ENCODE measurements at places on chromosomes 1 and 21.

DNA sequence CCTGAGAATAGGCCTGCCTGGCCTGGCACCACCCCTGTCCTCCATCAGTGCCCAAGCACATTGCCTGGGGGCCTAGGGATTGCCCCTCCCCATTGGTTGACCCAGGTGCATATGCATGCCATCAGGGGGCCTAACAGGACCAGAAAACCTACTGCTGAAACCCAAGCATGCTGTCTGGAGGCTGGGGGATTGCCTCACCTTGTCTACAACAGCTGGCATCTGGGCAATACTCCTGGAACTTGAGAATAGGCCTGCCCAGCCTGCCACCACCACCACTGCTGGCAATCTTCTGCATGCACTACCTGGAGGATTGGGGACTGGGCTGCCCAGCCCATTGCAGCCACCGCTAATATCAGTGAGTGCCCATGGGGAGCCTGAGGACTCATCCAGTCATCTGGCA, 56.1 kb upstream of the BCL10 start:
- no peak for DNase-seq

DNA sequence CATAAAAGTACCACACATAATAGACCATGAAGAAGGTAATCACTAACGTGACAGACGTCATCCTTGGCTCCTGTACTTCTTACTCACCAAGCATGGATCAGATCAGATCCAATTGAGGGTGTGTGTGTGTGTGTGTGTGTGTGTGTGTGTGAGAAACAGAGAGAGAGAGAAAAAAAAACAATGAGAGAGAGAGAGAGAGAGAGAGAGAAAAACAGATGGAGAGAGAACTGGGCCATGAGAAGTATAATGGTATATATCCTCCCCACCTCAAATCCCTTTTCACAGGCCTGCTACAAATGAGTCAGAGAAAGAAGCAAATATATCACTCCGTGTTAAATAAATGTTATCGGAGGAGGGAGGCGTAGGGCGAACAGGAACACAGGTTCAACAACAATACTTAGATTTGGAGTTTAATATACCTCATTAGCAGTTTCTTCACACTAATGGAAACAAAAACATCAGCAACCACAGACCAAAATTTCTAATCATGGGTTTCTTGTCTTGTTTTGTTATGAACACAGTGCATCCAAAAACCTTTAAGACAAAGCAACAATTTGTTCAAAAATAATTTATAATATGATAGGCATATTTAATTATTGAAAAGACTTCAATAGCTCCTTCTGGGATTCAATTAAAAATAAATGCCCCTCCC, 45.3 kb downstream of the TIAM1 start:
- DNase-seq = peak; percentile 11

DNA sequence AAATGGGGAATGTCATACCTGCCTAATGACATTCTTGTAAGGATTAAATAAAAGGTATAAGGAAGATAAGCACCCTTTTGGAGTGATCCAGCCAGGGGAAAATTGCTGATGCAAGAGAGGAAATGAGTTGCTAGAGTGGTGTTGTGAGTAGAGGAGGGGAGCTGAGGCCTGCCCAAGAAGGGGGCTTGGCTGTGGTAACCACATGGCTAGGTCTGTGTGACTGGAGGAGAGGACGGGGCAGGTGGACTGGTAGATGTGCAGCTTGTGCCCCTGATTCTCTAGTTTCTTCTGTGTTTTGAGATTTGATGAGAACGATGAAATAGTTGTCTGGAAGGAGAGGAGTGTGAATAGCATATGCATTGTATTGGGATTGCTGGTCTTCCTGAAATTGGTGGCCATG, 6.6 kb downstream of the TXLNA start:
- no peak for DNase-seq

DNA sequence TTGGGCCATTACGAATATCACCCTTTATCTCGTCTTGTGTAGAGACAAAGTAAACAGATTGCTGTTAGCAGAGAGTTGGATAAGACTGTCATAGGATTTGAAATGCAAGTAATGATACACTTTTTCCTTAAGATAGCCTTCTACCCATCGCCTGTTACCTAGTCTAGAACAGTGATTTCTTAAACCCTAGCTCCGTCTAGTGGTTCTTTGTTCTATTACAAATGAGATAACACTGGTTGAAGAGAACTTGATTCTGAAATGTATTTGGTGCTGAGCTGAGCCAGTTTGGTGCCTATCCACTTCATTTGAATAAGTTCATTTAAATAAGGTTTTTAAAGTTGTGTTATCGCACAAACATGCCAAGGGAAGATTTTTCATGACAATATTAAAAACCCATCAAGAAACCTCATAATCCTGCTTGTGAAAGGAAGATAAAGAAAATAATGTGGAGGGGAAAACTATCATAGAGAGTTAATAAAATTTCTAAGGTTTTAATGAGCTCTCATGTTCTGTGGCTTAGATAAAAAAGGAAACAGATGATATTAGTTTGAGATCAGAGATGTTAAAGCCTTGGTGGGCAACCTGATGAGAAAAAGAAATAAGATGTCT, 1.5 kb upstream of the KCNH1 start:
- DNase-seq = peak; percentile 44

GRCh38 chr1:5574641-5575040, 417.6 kb downstream of the NPHP4 start:
- DNase-seq = no peak

DNA sequence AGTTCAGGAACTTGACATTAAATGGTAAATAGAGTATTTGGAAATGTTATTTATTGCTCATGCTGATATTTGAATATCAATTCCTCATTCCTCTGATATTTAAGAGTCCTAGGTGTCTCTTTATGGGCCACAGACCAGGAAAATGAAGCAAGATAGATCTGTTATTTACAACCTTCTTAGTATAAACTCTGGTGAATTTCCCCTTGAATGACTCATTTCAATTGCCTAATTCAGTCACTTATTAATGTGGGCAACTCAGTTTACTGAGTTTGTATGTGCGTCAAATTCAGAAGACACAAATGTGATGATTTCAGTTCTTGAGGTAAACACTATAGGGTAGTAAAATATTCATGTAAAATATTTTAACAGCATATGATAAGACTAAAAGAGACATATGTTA, 1404.4 kb upstream of the PRMT6 start:
- no peak for DNase-seq

DNA sequence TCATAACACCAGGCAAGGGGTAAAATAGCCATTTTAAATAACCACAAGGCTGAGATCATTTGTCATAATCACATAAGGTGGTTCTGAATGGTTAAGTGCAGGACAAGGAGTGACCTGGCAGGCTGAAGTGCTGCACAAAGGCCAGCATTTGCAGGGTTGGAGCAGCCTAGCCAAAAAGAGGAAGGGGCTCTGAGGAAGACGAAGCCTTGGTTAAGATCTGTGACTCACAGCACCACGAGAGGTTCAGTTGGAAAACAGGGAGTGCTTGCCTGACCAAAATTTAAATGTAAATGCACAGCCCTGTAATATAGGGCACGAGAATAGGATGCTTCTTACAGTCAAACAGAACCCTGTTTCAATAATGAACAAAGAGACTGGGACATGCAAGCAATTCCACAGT, 12.1 kb downstream of the ATP5PF start:
- DNase-seq = no peak

GRCh38 chr1:150549496-150550221, 451 bp downstream of the ADAMTSL4 start:
- no peak for DNase-seq

- no peak for DNase-seq
Measured at GRCh38 chr1:219903353-219903871, 24.9 kb downstream of the SLC30A10 start.

- DNase-seq = no peak
Measured at GRCh38 chr1:55916907-55917306, 662.5 kb downstream of the PLPP3 start.

GRCh38 chr1:195637539-195637938, 970.7 kb downstream of the KCNT2 start:
- no peak for DNase-seq

DNA sequence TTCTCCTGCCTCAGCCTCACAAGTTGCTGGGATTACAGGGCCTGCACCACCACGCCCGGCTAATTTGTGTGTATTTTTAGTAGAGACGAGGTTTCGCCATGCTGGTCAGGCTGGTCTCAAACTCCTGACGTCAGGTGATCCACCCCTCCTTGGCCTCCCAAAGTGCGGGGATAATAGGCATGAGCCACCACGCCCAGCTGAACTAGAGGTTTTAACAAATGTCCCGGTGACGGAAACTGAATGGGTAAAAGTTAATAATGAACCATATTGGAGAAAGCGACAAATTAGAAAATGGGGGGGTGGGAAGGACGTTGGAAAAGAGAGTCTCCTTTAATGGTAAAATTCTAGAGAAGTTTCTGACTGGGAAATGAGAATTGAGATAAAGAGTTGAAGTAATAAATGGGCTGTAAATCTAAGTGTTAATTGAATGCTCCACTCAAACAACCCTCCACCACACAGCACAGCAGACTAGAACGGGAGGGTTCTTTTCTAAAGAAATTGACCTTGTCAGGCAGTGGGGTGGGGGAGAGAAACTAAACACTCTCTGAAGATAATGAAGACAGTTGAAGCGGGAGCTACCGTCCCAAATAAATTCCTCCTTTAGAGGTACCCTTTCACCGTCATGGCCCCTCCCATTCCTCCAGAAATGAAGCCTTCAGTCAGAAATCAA, 46.9 kb upstream of the PUM1 start:
- no peak for DNase-seq

- DNase-seq = no peak
Measured at GRCh38 chr1:149926296-149926695, 1.3 kb downstream of the SF3B4 start.

- peak; percentile 14 for DNase-seq
Measured at GRCh38 chr1:14345946-14346550, 252.4 kb upstream of the KAZN start.

GRCh38 chr1:10671622-10672342, 124.7 kb downstream of the CASZ1 start:
- DNase-seq = no peak

- DNase-seq = no peak
Measured at GRCh38 chr21:28086861-28087581, 905.7 kb downstream of the LTN1 start.

- no peak for DNase-seq
Measured at GRCh38 chr1:84272401-84272800, 29.1 kb upstream of the SAMD13 start.

DNA sequence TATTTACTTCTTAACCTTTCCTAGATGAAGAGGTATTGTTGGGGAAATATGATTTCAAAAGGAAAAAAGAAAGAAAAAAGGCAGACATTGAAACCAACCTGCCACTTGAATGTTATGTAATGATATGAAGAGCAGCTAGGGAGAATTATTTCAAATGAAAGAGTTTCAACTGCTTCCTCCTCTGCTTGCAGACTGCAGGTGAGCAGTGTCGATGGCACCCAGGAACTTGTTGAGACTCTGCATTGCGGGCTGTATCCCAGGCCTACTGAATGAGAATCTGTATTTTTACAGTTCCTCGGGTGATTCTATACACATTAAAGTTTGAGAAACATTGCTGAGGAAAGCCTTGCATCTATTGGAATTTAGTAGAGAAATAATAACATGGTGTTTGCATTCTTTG, 3.7 kb upstream of the RUNX1 start:
- no peak for DNase-seq

DNA sequence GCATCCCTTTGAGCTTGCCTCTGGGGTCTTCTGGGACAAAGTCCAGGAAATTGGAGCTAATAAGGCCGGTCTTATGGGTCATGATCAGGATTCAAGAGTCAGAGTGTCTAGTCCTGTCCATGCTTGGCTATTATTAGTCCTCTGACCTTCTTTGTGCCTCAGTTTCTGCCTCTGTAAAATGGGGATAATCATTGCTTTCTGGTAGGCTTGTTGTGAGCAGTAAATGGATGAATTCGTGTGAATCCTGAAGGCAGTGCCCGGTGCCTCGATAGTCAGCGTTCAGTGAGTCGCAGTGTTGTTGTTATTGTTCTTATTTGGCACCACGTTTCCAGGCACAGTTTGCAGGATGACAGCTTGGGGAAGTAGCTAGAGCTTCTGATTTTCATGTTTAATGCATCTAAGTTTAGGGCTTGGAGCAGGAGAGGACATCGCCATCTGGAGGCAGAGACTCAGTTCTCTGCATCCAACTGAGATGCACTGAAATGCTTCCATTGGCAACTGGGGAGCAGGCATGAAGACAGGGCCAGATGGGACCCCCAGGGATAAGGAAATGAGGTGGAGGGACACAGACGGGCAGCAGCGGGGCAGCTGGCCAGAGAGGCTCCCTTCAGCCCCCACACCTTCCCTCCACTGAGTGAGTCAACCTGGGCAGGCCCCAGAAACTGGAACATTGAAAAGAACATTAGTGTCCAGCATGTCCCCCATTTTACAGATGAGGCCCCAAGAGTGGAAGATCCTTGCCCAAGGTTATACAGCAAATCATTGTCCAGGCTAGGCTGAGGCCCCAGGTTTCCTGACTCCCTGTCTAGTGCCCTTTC, 160.3 kb downstream of the PTPRU start:
- no peak for DNase-seq

- DNase-seq = no peak
Measured at GRCh38 chr21:32193098-32193465, 85.8 kb downstream of the MIS18A start.

DNA sequence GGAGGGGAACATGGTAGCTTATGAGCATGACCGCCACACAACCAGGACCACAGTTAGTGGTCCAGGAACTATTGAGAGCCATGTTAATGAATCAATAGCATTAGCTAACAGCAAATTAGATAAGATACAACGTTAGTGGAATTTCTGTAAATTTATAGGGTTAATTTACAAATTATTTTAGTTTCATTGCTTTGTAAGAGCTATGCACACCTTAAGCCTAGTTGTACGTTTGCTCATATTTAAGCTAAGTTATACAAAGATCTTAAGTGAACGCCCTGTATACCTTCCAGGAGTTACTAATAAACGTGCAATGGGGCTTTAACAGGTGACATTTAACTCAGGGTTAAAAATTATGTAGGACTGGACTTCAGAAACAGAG, 749 bp downstream of the EXOSC10 start:
- DNase-seq = no peak

DNA sequence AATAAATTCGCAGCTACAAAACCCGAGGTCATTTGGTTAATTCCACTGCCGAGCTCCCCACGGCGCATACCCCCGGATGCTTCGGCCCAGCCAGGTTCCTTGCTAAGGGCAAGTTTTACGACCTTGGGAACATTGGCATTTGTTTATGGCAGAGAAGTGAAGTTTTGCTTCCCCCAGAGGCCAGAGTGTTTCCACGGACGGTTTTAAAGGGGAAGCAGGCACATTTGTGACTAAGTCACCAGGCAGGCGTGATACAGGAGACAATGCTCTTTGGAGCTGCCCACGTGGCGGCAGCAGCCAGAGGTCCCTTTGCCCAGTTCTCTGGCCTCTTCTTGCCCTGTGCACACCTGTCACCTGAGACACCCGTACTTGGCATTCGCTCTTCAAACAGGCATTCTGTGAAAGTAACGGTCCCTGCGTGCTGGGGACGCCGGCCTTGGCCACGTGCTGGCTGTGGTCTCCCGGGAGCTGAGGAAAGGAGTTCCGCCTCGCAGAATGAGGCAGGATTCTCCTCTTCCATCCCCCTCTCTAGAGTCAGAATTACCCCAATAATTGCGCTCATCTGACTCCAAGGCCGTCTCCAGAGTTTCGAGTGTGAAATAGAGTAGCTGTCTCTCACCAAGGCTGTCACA, 138.3 kb downstream of the PRDM16 start:
- no peak for DNase-seq

Measured in GM12865 (cell line).